Fibroblast of the aortic adventitia (primary cell): ENCODE measurements at places on chromosomes 7 and 10. TPM values are rescaled to one million over a fixed set of nuclear protein-coding genes. Genes with fewer than 3 reads are reported as not detected.

Gene CCDC136
- total RNA-seq, result 9.9 and 15.7 TPM in 2 replicates

Gene MOGAT3
- total RNA-seq, result not detected in 2 replicates

Gene CDHR1
- not detected in 2 replicates for total RNA-seq

Gene H2BK1
- not detected in 2 replicates for total RNA-seq

Gene UPF2
- 18.3 and 25.5 TPM in 2 replicates for total RNA-seq

Gene HSPA12A
- 10.3 and 18.8 TPM in 2 replicates for total RNA-seq

Gene BTBD16
- total RNA-seq, result 0.09 TPM in 1 of 2 replicates, not detected in the other

Gene OR2A42
- not detected in 2 replicates for total RNA-seq

Gene FGL2
- 39.3 and 64.4 TPM in 2 replicates for total RNA-seq

Gene RAPGEF5
- total RNA-seq, result 1.5 and 4.2 TPM in 2 replicates

Gene CLRN3
- total RNA-seq, result not detected in 2 replicates

Gene NRAP
- total RNA-seq, result under 0.01 TPM in 1 of 2 replicates, not detected in the other

Gene FXYD4
- total RNA-seq, result not detected in 2 replicates

Gene SLC18A3
- not detected in 2 replicates for total RNA-seq

Gene OR6B1
- not detected in 2 replicates for total RNA-seq

Gene CXCL12
- total RNA-seq, result 54.1 and 381 TPM in 2 replicates

Gene SPDYE2B
- 0.16 TPM in 1 of 2 replicates, not detected in the other for total RNA-seq

Gene FAM180A
- total RNA-seq, result 2.5 and 71.0 TPM in 2 replicates

Gene DDX21
- total RNA-seq, result 61.9 and 63.1 TPM in 2 replicates

Gene GPER1
- total RNA-seq, result 2.9 and 6.4 TPM in 2 replicates

Gene POLR1F
- 21.9 and 225 TPM in 2 replicates for total RNA-seq

Gene PRLHR
- not detected in 2 replicates for total RNA-seq

Gene LRRN3
- 2.7 and 5.0 TPM in 2 replicates for total RNA-seq

Gene ZNF804B
- total RNA-seq, result not detected in 2 replicates

Gene CYP3A4
- total RNA-seq, result not detected in 2 replicates

Gene HERPUD2
- total RNA-seq, result 11.4 and 26.5 TPM in 2 replicates

Gene HMX3
- not detected in 2 replicates for total RNA-seq

Gene SHTN1
- total RNA-seq, result 4.2 and 9.2 TPM in 2 replicates

Gene INHBA
- total RNA-seq, result 14.7 and 20.0 TPM in 2 replicates

Gene NCF1
- not detected in 2 replicates for total RNA-seq

Gene PRXL2A
- 0.90 and 17.7 TPM in 2 replicates for total RNA-seq

Gene CPA5
- total RNA-seq, result 0.09 TPM in 1 of 2 replicates, not detected in the other

Gene DIP2C
- total RNA-seq, result 15.7 and 16.1 TPM in 2 replicates

Gene STAG3
- total RNA-seq, result 0.90 and 4.8 TPM in 2 replicates

Gene KCNH2
- not detected in 2 replicates for total RNA-seq

Gene BAMBI
- 1.4 and 12.8 TPM in 2 replicates for total RNA-seq

Gene HABP2
- not detected in 2 replicates for total RNA-seq

Gene EBF3
- 5.2 and 14.7 TPM in 2 replicates for total RNA-seq

Gene PRKCQ
- total RNA-seq, result 0.08 TPM in 1 of 2 replicates, not detected in the other

Gene TCTN3
- total RNA-seq, result 20.4 and 38.3 TPM in 2 replicates

Gene GRM3
- not detected in 2 replicates for total RNA-seq

Gene GPR15LG
- total RNA-seq, result not detected in 2 replicates

Gene VWA2
- 0.09 TPM in 1 of 2 replicates, not detected in the other for total RNA-seq

Gene GNAT3
- not detected in 2 replicates for total RNA-seq

Gene SPDYE9
- total RNA-seq, result 0.08 TPM in 1 of 2 replicates, not detected in the other

Gene GARIN1A
- 1.2 and 3.1 TPM in 2 replicates for total RNA-seq

Gene CPN1
- total RNA-seq, result not detected in 2 replicates

Gene TEX47
- total RNA-seq, result not detected in 2 replicates

Gene KIAA1217
- total RNA-seq, result 3.6 and 12.5 TPM in 2 replicates

Gene PNLIPRP2
- total RNA-seq, result not detected in 2 replicates

Gene TES
- total RNA-seq, result 39.2 and 61.3 TPM in 2 replicates

Gene GRID1
- not detected in 2 replicates for total RNA-seq

Gene NAT16
- not detected in 2 replicates for total RNA-seq

Gene PRKG1
- total RNA-seq, result 45.6 and 60.2 TPM in 2 replicates

Gene ACHE
- total RNA-seq, result 0.16 TPM in 1 of 2 replicates, not detected in the other

Gene FAM24B
- 3.1 and 4.3 TPM in 2 replicates for total RNA-seq
